ENCODE measurements at places on chromosomes 6 and 20.
A peak's percentile ranks its signal among the peaks of the same experiment; 100 is the strongest.

DNA sequence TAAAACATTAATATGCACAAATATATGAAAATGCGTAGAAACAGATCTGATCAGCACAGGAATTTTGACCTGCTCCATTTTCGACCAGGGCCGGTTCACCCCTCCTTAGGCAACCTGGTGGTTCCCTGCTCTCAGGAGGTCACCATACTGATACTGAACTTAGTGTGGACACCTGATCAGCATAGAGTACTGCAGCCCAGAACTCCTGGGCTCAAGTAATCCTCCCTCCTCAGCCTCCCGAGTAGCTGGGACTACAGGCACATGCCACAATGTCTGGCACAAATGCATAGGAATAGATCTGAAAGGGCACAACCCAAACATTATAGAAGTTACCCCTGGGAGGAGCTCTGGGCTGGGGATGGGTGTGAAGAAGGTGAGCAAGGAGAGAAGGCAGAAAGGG is 24.7 kb upstream of the DDO start:
- DNase-seq: no peak

DNA sequence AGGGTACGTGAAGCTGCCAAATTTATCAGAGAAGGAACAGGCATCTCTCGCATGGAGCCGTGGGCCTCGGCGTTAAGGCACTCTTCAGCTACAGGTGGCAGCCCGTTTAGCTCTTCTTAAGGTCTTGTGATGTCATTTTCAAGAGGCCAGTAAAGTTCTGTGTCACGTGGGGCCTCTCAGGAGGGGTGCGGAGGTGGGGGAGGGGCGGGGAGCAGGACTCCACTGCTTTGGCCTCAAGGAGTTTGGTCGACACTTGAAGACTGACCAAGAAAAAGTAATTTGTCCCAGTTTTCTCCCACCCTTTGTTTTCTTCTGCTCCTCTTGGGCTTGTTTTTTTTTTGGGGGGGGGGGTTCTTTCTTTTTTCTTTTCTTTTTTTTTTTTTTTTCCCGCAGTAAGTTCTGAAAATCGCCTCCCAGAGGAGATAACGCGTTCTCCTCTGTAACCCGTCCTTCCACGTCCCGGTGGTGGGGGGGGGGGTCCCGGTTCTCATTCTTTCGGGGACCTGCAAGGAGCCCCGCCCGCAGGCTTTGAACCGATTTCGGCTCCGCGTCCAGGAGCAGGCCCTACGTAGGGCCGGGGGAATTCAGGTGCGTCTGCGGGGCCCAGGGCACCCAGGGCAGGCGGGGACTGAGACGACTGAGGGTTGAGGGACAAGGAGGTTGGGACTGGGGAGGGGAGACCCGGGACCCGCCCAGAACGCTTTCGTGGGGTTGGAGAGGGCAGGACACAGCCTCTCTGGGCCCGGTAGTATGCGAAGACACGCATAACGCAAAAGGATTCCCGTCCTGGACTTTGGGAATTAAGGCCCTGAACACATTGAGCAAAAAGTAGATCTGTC is 26.0 kb downstream of the GPX6 start:
- no peak for DNase-seq

GRCh38 chr6:1834207-1834606 is 224.5 kb downstream of the FOXC1 start:
- no peak for DNase-seq

GRCh38 chr20:5888041-5888440 is 62.3 kb downstream of the TRMT6 start:
- DNase-seq: no peak

DNA sequence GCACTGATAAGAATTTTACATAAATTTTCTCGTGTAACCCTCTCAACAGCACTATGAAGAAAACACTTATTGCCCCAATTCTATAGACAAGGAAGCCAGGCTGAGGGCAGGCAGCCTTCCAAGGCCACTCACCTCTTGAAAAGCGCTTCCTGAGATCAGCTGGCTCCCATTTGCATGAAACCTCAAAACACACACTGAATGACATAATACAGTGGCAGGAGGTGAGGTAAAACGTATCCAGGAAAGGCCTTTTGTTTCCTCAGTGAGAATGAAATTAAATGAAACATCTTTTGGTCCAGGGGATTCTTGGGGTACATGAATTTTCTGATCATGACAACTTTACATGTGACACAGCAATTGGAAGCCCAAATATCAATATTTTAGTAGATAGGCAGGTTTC is 112.5 kb downstream of the WDR27 start:
- DNase-seq: no peak

DNA sequence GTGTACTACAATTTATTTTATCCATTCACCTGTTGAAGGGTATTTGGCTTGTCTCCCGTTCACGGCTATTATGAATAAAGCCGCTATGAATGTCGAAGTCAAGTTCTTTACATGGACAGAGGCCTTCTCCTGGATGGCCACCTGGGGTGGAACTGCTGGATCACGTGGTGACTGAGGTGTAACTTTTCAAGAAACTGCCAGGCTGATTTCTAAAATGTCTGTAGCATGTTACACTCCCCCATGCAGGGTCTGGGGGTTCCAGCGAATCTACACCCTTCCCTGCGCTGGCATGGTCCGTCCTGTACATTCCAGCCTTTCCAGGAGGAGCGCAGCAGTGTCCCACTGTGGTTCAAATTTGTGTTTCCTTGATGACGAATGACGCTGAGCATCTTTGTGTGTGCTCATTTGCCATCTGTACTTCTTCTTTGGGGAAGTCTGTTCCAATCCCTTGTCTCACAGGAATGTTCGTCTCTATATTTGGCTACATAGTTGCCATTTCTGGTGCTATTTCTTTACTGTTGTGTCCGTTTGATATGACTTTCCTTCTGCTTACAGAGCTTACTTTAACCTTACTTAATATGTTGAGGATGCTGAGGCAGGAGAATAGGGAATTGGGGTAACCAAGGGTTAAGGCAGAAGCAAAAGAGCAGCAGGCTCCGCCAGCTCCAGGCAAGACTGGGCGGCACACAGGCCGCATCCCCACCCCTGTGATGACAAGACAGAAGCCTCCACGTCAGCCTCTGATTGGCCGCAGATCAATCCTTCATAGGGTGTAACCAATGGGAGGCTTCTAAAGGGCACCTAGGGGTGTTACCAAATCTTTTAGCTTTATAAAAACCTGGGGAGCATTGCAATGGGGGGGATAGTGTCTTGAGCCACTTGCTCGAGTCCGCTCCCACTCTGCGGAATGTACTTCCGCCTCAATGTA is 106.6 kb downstream of the TAF4 start:
- no peak for DNase-seq

DNA sequence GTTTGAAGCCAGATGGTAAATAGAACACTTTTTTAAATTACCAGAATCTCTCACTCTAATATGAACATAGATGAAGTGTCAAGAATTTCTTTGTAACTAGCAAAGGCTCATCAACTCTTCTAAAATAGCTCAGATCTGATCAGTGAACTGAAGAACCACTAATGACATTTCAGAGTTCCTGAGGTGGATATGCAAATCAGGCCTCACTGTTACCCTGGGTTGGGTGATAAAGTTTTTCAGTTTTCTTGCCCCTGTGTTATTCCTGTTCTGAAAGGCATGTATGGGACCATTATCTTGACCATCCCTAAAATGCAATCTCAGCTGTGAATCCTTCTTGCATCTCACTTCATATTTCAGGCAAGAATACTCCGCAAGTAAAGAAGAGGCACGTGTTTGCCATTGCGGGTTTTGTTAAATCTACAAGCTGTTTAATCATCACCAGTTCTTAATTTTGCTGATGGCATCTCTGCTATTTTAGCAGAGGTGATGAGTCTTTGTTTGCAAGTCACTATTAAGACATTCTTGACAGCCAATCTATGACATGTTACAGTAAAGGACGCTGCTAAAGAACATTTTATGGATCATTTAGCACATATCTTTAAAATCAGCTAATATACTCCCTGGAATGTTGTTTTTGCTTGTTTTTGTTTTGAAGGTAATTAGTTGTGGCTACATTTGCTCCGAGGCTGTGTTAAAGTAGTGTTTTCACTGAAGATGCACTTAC is 47.9 kb downstream of the KHDC1L start:
- DNase-seq: no peak

- DNase-seq: no peak
Measured at GRCh38 chr20:10216146-10216791, 2.4 kb upstream of the SNAP25 start.

GRCh38 chr6:156984178-156984738 is 207.1 kb downstream of the ARID1B start:
- no peak for DNase-seq

GRCh38 chr6:7216941-7217621 is 95.9 kb downstream of the SSR1 start:
- no peak for DNase-seq

- DNase-seq: peak; percentile 29
Measured at GRCh38 chr6:130457605-130458004, 91.8 kb downstream of the TMEM200A start.

GRCh38 chr6:22145376-22145775 is 151.5 kb downstream of the PRL start:
- no peak for DNase-seq

- no peak for DNase-seq
Measured at GRCh38 chr6:24327756-24328155, 30.1 kb downstream of the DCDC2 start.

GRCh38 chr6:72740135-72740534 is 118.3 kb downstream of the KCNQ5 start:
- no peak for DNase-seq

GRCh38 chr20:51800060-51800871 is 2.1 kb downstream of the SALL4 start:
- peak; percentile 84 for DNase-seq

GRCh38 chr6:117870486-117871242 is 36.4 kb upstream of the SLC35F1 start:
- no peak for DNase-seq

GRCh38 chr6:52154381-52154780 is 31.8 kb upstream of the IL17A start:
- DNase-seq: no peak

DNA sequence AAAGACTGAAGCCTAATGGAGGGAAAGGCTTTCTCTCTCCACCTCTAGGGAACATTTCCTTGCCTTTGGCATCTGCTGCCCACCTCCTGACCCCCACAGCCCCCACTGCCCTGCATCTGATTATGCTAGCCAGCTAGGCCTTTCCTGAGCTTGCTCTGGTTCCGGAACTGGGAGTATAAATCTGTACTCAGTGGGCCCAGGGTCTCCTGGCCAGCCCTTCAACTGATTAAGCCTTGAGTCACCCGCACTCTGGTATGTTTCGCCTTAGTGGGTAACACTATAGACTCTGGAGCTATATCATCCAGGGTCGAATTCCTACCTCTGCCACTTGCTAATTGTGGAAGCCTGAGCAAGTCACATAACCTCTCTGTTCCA is 45.6 kb upstream of the RIPOR2 start:
- no peak for DNase-seq

GRCh38 chr20:5074232-5074674 is 45.5 kb downstream of the PCNA start:
- DNase-seq: no peak

DNA sequence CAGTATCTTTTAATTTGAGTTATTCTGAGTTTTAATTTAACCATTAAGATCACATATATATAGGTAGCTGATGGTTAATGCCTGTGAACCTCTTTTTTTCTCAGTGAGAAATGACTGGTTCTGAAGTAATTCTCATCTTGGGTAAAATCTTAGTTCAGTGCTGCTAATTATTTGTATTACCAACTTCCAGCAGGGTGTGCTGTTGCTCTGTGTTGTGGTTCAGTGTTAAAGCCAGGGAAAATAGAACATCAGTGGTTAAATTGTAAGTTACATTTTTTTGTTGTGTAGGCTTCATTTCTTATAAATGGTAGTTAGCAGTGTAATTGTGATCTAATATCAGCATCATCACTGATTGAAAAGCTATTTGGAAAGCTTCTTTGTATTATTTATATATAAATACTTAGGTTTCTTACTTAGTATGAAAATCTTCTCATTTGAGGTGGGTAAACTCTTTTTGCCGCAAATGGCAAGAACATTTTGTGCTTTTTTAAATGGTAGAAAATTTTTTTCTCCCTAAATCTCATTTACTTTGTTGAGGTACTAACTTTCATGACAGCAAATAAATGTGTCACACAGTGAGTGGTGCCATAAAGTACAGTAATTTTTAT is 43.7 kb downstream of the CDC5L start:
- peak; percentile 45 for DNase-seq

- DNase-seq: no peak
Measured at GRCh38 chr6:163260911-163261310, 153.6 kb upstream of the QKI start.

DNA sequence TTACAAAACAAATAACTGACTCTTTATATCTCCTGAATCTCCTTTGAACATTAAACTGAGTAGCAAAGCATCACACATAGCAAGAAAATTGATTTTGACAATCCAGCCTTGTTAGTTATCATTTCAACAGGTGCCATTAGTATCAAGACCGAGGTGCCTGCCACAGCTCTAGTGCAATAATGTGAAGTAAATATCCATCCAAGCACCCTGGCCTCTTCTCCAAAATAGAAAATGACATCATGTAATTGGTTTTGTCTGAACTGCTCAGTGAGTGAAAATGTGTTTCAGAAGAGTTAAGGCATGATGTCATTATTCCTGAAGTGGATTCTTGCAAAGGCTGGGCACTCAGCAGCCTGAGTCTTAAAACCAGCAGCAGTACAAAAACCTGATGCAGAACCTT is 341.4 kb downstream of the PLCB1 start:
- DNase-seq: no peak

DNA sequence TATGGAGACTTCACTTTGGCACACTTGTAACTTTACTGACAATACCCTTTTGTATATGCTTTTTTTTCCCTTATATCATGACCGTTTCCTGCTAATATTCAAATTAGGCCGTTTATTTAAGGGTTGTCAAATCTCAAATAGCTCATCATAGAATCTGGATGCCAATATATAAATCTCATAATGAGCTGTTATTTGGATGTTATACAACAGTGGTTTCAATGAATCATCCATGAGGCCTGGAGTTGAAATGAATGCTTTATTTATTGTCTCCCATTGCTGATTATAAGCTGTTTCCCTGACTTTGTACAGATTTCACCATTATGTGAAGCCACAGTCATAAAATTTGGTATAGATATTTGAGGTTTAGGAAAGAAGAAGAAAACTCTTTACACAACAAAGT is 256.1 kb downstream of the PLCB1 start:
- no peak for DNase-seq

DNA sequence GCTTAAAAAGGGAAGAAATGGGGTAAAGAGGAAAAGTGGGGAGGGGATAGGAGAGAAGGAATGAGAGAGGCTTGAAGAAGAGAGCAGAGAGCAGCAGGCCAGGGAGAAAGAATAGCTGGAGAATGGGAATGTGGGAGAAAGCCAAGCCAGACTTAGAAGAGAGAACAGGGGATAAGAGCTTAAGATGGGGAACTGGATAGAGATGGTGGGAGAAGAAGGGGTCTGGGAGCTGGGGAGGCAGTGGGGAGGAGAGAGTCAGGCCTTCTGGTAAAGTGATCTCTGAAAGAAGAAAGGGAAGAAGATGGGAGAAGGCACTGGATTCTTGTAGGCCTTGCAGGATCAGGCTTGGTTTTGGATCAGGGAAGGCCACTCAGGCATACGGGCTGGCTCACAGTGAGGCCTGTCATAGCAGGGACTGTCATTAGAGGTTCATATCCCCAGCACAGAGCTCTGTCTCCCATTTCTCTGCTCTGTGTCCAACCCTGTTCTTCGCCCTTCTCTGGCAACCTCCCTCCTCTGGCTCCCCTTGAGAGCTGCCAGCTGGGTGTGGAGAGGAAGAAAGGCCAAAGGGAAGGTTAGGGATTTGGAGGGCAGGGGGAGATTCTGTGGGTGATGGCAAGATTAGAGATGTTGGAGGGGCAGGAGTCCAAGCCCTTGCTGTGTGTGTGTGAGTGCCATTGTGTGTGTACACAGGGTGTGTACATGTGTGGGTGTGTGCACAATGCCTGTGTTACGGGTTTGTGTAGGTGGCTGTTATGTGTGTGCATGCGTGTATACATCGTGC is 9.3 kb downstream of the SYNGAP1 start:
- no peak for DNase-seq
